Cerebellar cortex (tissue), 1 donor: ENCODE measurements at places on chromosomes 5 and 9.

- DNase-seq, result no peak
Measured at GRCh38 chr5:180143656-180144364, 65.2 kb downstream of the RASGEF1C start.

GRCh38 chr5:112848116-112848811 lies 12.8 kb upstream of the SRP19 start:
- DNase-seq, result peak; percentile 74

- no peak for DNase-seq
Measured at GRCh38 chr9:120107138-120107537, 472.8 kb downstream of the CDK5RAP2 start.

DNA sequence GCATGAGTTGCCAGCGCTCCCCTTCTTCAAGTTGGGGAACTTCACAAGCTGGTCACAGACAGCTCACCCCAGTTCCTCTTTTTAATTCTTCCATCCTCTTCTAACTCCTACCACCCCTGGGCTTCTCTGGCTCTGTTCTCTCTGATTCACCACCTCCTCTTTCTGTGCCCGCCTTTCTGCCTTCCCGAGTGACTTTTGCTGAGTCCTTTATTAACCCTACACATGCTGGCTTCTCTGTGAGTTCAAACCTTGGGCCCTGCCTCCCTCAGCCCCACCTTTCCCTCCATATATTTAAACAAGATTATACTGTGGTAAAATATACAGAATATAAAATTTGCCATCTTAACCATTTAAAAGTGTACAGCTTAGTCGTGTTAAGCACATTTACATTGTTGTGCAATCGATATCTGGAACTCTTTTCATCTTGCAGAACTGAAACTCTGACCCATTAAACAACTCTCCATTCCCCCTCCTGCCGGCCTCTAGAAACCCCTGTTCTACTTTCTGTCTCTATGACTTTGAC lies 32.0 kb downstream of the SLC46A2 start:
- no peak for DNase-seq

DNA sequence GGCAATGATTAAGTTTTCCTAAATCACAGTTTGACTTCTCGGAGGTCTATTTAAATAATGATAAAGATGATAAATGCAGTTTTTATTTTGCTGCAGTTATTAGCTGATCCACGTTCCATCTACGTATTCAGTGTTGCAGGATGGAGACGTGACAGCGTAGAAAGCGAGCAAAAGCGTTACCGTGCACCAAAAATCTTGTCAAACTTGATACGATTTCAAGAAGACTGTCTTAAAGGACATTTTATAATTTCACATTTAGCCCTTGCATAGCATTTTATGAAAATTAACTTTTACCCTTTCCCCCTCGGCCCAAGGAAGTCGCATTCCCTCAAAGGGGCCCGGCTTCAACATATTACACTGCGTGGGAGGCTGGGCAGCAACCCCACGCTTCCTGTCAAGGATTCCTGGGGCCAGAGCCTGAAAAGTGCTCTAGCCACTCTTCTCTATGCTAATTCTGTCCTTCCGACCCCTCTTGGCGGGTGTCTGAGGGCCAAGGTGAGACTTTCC lies 7.1 kb upstream of the PURA start:
- no peak for DNase-seq

DNA sequence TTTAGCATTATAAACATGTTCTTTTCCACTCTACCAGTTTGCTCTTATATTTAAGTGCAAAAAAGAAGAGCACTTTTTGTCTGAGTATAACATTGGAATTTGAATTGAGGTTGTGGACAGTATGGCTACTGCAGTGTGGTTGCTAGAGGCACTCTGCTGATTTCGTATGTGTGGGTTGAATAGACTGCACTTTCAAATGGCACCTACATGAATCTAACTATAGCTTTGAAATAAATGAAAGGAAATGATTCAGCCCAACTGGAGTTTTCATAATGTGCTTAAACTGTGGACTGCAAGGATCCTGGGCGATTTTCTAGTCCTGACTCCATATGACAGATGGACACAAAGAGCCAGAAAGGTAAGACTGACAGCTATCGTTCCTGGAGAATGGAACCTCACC lies 657.6 kb upstream of the RIOK2 start:
- no peak for DNase-seq

DNA sequence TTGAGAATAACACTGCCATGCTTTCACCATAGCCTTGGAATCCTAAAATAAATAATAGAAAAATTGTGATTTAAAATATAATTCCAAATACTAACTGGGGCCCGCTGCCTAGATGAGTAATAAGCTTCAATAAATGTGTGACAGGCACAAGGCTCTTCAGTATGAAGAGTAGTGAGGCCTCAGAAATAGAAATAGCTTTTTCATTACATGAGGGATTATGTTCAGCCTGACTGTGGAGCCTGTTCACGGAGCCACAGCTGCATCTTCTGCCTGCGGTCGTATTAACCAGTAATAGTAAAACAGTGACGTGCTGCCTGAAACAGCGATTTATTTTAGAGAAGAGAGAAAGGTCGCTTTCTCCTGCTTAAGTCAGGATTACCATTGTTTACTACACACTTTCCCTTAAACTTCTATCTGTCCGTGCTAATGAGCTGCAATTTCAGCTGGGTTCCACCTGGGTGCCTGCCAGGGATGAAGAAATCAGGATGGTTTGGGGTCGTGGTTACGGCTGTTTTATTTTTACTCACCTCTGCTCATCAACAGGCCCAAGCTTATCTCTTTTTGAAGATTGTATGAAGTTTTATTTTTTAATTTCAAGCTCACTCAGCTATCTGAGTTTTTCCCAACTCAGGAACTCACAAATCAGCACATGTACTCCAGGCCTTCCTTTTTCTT lies 284.9 kb upstream of the WWC1 start:
- DNase-seq, result no peak
